ENCODE measurements at places on chromosomes 13 and 19.

DNA sequence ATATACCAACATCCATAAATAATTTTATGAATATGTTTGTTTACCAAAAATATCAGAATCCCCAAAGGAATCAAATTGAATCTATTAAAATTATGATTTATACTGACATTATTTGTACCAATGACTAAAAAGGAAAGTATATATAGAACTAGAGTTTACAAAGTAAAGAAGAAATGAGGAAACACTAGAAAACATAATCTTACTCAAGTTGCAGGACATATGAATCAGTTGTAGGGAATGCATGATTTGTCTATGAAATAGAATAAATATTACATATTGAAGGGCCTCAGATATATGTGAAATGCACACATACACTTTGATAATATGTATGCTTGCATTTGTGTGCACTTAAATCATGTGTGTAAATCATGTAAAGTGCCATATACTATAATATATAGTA, 1466.4 kb downstream of the EFNB2 start:
- DNase-seq, result no peak

GRCh38 chr19:1911098-1911497, 5.9 kb downstream of the ADAT3 start:
- DNase-seq, result no peak

- no peak for DNase-seq
Observed at GRCh38 chr13:27923794-27924528, 4.2 kb downstream of the PDX1 start.

GRCh38 chr13:52644108-52644507, 1.9 kb downstream of the HNRNPA1L2 start:
- peak; percentile 13 for DNase-seq

DNA sequence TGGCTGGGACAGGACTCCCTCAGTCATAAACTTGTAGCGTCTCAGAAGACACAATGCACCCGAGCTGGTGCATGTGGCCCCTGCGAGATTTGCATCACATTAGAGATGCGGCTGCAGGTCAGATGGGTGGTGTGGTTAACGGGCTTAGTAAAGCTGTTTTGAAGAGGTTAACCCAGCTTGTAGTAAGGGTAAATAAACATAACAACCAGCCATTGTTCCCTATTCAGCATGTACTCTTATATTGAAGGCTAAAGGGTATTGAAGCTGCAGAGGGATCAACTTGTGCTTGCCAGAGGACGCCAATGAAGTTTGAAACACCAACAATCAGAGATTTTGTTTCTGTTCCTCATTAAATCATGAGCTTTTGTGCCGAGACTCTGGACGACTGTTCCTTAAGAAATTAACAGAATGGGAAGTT, 79.4 kb downstream of the ZIC5 start:
- DNase-seq, result no peak

DNA sequence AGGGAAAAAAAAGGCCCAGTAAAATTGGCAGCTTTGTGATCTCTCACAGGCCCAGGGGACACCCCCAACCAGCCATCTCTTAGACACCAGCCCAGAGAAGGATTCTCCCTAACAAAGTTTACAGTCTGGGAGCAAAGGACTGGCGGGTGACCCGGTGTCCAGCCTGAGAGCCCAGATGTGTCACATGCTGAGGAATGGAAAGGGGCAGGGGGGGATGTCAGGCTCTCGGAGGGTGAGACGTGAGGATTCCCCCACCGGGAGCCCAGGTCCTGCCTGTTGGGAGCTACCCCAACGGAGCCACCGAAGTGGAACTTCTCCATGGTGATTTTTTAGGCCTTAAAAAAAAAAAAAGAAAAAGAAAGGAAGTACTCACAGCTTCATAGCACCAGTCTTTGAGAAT, 4.8 kb upstream of the CTXN1 start:
- DNase-seq, result no peak

GRCh38 chr13:104817271-104817670, 1718.2 kb downstream of the EFNB2 start:
- no peak for DNase-seq

DNA sequence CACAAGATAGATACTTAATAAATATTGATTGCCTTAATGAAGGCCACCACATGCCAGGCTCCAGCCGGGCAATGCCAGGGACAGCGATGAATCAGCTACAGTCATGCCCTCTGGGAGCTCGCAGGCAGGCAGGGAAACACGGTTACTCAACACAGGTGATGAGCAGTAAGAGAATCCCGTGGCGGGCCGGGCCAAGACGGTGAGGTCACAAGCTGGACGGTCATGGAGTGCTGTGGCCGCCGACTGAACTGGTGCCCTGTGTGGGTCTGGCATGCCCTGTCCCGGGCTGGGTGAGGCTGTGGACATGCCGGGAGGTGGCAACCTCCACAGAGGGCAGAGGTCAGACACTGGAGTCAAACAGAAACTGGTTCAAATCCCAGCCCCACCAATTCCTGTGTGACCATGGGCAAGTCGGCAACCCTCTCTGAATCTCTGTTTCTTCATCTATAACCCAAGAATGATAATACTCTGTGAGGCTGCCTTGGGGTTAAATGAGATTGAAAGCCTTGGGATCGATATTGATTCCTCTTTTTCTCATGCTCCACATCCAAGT, 13.2 kb upstream of the PAK4 start:
- DNase-seq, result no peak
